ENCODE measurements at places on chromosomes 6 and 20.

GRCh38 chr20:6157345-6157744 is 34.5 kb upstream of the FERMT1 start:
- DNase-seq: no peak

DNA sequence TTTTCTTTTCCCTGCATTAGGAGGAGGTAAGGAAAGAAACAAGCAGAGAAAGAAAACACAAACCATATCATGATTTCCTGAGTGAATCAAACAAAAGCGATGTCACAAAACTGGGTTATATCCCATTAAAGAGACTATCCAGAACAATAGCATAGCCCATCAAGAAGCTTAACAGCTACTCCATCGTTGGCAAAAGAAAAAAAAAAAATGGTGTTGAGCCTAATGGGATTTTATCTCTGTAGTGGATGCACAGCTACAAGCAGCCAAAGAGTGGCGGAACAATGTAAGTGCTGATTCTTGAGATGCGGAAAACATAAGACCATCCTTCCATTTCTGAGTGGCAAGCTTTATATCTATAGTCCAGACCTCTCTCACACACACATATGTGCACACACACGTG is 106.2 kb upstream of the NRSN1 start:
- no peak for DNase-seq

DNA sequence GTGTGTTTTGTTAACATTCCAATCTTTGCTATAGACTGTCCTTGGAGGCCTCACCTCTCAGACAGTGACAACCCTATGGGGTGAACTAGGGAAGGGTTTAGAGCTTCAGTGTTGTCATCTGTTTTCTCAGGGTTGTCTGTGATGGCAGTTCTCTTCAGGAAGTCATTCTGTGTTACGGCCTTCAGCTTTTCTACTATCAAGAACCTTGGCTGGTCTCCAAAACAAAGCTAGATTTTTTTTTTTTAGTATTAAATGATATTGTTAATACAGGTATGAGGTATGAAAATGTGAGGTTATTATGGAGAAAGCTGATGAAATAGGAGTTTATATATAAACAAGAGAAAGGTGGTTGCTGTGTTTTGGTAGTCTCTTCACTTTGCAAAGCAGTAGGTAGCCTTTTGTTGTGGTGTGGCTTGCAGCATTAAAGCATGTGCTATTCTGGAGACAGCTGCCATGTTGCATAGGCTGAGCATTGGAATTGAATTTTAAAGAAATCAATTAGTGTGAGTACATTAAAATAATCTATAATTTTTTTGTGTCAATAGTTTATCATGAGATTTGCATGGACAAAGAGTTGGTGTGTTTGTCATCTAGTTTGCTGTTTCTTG is 162.6 kb downstream of the CARMIL1 start:
- DNase-seq: no peak

DNA sequence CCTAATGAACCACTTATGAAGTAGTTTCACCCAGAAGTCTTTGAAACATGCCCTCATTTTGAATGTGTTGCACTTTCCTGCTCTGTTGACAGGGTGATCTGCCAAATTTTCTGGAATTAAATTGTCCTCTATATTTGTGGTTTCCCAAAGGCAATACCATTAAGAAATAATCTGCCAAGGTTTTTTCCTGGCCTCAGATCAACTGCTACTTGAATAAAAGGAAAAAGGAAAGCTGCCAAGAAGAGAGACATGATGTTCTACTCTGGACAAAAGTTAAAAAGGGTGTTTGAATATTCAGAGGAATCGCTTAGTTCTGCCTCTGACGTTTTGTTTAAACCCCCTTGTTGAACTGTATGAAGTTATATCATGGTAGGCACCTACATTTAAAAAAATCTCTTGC is 37.4 kb upstream of the ARMH2 start:
- no peak for DNase-seq

DNA sequence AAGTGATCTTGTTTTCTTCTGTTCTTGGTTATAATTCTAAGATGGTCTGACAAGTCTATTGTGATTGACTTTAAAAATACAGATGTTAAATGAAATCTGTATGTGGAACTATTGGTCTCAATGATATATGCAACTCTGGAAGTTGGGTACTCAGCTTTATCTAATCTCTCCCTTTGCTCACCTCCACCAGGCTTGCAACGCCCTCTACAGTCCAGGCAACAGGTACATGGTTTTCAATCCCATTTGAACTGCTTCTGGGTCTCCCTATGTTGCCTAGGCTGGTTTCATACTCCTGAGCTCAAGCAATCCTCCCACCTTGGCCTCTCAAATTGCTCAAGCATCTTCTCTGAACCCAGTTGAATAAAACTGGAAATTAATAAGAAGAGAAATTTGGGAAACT is 25.6 kb upstream of the HLA-DQB1 start:
- no peak for DNase-seq

- DNase-seq: no peak
Measured at GRCh38 chr6:34949636-34950035, 60.6 kb downstream of the ANKS1A start.

GRCh38 chr6:75115481-75115880 is 90.4 kb downstream of the COL12A1 start:
- DNase-seq: no peak

DNA sequence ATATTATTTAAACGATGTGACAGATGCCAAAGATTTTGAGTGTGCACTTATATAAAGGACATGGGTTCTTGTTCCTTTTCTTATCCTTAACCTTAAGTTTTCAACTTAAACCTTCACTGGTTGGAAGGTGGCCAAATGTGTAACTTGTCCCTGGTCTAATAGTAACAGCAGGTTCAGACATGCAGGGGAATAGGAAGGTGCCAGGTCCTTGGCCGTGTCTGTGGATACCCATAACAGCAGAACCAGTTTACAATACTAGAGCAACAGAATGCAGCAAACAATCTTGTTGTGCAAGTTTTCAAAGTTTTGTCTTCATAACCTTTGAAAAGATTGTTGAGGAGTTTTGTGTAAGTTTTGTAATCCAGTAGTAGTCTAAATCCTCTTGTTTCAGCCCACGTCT is 4.4 kb downstream of the MYB start:
- no peak for DNase-seq

- no peak for DNase-seq
Measured at GRCh38 chr20:50967586-50967985, 9.0 kb downstream of the MOCS3 start.

Measured in upper lobe of right lung (tissue), 1 donor.